Epithelial cell of esophagus (primary cell): ENCODE measurements at places on chromosomes 2 and 18.

GRCh38 chr2:174263997-174264396 lies 15.7 kb upstream of the OLA1 start:
- DNase-seq: peak; percentile 96

- DNase-seq: no peak
Observed at GRCh38 chr2:47568164-47568850, 165.4 kb downstream of the MSH2 start.

GRCh38 chr2:42013409-42013808 lies 34.4 kb upstream of the PKDCC start:
- DNase-seq: peak; percentile 25

DNA sequence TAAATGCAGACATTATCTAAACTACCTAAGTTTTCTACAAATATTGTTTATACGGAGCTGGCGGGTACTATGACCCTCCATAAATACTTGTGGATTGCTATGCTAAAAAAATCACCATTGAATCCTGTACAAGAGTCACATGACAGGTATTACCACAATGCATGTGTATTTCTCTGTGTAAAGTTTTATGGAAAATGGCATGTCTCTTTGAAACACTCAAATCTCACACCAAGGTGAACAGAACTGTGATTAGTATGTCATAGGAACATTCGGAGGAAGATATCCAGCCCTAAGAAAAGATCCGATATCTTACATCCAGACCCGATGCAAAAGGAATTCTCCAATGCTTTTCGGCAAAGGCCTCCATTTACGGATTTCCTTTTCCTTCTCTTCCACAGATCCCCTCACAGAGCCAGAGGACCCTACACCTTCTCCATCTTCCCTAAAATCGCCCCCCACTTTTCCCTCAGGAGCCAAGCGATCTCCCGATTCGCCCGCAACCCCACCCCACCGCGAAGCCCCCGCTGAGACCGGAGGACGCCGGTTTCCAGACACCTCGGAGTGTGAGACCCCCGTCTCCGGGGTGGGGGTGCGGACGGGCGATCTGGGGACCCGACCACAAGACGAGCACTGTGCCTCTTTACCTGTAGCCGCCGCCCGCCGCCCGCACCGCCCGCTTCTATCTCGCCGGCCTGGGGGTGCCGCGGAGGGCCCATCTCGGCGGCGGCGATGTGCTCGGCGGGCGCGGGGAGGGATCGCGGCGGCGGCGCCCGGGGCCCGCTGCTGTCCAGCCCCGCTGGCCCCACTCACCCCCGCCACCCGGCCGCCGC lies 1.2 kb downstream of the SAP130 start:
- no peak for DNase-seq
